ENCODE measurements at places on chromosomes 16 and 17.

DNA sequence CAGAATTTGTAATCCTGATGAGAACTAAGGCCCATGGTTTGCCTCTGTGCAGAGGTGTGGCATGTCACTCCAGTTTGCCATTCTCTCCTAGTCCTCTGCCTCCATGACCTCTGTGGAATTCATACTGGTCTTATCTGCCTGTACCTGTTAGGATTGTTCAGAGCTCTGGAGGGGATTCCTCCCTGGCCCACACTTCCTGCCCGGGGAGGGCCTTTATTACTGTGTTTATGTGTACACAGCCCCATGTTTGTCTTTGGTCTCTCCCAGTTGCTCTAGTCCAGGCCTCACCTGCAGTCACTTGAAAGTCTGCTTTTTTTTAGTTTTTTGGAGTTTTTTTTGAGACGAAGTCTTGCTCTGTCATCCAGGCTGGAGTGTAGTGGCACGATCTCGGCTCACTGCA lies 36.4 kb downstream of the RHBDL3 start:
- no peak for DNase-seq

DNA sequence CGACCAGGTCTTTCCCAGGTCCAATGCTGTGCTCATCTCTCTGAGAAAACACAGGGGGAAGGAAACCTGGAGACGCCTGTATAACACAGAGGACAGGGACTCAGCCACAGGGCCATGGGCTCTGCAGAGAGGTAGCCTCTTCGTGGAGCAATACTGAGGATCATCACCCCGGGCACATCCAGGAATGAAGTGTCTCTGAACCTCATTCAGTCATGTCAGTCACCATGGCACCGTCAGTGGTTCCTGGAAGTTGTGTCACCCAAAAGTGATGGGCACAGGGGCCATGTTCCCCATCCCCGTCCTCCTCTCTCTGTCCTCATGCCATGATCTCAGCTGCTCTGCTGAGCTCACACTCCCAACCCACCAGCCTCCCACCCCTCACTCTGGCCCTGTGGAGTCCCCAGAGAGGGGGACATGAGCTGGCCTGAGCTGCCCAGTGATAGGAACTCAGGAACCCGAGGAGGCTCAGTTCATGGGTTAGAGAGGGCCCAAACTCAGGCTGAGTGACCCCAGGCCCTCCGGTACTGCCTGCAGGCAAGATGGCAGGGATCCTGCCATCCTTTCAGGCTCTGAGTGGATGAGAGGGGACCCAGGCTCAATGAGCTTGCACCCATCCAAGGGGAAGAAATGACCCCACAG lies 53.4 kb downstream of the PITPNM3 start:
- DNase-seq = no peak

DNA sequence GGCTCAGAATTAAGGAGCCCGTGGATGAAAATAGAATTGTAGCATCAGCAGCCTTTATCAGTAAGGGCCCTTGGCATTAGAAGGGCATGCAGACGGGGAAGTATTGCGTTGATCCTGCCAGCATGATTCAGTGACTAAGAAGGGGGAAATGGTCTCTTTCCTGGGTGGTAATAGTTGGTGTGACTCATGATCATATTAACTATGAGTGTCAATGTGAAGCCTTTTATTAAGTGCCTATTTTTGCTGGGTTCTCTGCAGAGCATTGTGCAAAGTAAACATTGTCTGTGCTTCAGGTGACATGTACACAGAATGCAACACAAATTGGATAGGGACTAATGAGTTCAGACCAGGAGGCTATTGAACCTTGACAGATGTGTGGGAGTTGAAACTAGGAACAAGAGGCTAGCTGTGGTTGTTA lies 24.5 kb downstream of the RCVRN start:
- no peak for DNase-seq

DNA sequence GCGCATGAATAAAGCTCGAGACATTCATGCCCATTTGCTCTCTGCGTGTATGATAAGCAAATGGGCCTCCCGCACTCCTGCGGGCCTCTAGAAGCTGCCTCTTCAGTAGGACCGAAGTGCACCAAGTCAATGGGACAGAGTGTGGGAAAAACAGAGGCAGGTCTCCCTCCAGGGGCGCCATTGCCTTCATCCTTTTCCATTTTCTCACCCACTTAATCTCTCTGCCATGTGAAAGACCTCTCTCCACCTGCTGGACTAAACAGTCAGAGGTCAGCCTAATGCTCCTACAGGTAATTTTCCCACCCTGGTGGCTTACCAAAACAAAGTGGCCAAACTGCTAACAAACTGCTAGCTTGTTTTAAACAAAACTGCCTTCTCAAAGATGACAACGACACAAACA lies 210.9 kb downstream of the ZFHX3 start:
- no peak for DNase-seq

- peak; percentile 56 for DNase-seq
Measured at GRCh38 chr16:71894229-71894920, 956 bp upstream of the IST1 start.

DNA sequence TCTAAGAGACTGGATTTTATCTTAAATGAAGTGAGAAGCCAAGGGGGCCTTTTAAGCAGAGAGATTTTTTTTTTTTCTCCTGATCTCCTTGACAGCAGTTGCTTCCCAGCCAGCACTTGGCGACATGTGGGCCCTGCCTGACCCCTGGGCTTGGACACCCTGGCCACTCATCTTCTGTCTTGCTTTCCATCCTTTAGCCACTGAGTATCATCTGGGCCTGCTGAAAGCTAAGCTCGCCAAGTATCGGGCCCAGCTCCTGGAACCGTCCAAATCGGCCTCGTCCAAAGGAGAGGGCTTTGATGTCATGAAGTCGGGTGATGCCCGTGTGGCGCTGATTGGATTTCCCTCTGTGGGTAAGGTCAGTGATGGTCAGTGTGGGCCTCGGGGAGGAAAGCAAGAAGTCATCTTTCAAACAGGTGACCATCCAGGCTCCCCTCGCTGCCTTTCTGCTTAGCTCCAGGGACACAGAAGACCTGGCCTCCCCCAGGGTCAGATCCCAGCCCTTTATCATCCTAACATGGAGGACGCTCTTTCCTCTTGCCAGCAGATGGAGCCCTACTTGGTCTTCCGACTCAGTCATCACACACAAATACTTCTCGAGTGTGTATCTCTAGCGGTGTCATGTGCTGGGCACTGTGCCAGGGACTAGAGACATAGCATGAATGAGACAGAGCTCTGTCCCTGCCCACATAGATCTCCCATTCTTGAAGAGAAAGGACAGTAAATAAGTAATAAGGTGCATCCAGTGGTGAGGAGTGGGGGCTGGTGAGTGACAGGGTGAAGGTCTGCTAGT lies 6.1 kb downstream of the DRG2 start:
- peak; percentile 95 for DNase-seq

DNA sequence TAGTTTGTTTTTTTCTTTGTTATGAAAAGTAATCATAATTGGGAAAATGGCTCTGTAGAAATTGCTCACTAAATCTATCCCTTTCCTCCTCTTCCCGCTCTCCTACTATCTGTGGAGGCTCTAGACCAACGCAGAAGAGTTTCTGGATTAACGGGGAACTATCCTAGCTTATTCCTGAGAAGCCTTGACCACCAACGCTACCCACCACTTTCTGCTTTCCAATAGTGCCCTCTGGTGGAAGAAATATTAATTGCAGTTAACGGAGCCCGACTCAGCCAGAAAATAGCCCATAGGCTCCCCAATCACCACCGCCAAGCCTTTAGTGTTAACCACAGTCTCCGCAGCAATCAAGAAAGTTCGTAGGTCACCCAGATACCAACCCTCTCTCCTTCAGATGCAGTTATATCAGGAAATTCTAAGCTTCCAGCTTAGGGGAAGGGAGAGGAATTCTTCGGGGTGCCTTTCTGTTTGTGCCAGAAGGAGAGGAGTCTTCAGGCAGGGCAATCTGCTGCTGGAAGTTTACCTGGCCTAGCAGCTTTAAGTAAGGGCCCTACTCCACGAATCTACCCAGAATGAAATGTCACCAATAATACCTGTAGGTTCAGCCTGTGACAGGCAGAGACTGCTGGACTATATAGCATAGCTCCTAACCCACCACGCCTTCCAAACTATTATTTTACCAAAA lies 23.0 kb upstream of the NSRP1 start:
- peak; percentile 71 for DNase-seq

- DNase-seq = no peak
Measured at GRCh38 chr17:902463-902862, 77.1 kb downstream of the NXN start.

DNA sequence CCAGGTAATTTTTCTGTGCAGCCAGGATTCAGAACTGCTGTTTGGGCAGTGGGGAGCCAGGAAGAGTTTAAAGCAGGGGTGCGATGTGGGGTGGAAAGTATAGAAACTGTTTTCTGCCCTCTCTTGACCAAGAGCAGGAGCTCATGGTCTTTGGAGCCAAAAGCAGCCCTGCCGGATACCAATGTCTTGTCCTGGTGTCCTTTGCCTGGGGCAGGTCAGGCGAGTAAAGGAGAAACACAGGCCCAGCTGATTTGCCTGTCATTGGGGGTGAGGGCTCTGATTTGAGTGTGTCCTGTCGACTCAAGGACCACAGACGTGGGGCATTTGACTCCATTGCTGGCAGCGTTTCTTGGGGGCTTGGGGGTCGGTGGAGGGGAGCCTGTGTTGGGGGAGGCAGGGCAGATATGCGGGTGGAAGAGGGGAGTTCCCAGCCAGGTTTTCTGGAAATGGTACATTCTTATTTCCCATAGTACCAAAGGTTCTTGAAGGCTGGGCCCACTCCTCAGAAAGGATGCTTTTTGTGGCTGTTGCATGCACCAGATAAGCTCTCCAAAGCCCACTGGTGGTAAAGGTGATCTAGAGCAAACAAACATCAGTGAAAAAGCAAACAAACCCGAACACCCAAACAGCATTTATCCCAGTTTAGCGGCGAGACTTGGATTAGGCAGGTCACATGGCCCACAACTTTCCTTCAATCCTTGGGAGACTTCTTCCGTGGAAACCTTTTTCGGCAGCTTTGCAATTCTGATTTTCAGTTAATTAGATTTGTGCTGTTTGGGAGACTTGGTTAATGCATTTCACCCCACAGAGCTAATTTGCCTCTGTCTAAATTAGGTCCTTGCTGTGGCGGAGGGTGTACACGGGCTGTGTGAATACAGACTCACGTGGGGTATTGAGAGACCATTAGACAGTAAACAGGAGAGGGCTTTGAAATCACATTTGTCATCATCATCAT lies 59.0 kb downstream of the MSI2 start:
- DNase-seq = no peak

GRCh38 chr16:24610416-24610755 lies 71.0 kb downstream of the RBBP6 start:
- no peak for DNase-seq

GRCh38 chr17:59830846-59831486 lies 61.8 kb downstream of the TUBD1 start:
- no peak for DNase-seq

GRCh38 chr17:37702598-37702997 lies 42.3 kb downstream of the HNF1B start:
- peak; percentile 53 for DNase-seq

DNA sequence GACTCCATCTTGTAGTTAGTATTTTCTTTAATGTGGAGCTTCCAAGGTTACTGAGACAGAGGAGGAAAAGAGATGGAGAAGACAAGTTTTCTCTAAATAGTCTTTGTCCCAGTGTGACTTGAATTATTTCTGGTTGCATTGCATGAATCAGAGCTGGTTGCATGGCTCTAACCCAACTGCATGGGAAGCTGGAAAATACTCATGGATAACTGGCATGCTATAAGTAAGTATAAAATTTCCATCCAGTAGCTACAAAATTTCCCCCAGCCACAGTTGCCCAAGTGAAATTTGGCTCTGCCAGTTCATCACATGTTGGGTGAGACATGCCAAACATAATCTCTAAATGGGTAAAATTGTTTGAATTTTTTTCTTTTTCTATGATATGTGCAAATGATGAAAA lies 1161.5 kb downstream of the CDH11 start:
- no peak for DNase-seq

DNA sequence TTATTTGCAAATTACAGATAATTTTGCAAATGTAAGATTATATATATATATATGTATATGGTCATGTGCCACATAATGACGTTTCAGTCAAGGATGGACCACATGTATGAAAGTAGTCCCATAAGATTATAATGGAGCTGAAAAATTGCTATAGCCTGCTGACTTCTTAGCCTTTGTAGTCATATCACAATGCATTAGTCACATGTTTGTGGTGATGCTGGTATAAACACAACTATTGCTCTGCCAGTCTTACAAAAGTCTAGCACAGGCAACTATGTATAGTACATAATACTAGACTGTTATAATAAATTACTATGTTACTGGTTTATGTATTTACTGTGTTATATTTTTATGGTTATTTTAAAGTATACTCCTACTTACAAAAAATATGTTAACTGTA lies 444.3 kb downstream of the KCNJ2 start:
- no peak for DNase-seq

GRCh38 chr17:67315865-67316264 lies 50.5 kb downstream of the PSMD12 start:
- DNase-seq = no peak

DNA sequence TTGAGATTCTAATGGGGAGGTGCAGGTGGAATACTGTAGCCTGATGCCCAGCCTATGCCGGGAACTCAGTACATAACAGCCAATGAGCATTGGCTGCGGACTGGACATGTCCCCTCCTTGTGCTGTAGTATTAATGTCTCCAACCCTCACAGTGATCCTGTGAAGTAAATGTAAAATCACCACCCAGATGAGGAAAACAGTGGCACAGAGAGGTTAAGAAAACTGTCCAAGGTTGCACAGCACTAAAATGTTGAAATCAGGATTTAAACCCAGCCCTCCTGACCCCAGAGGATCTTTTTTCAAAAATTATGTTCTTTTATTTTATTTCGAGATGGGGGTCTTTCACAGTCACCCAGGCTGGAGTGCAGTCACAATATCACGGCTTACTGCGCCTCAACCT lies 7.9 kb downstream of the NLRC5 start:
- no peak for DNase-seq

DNA sequence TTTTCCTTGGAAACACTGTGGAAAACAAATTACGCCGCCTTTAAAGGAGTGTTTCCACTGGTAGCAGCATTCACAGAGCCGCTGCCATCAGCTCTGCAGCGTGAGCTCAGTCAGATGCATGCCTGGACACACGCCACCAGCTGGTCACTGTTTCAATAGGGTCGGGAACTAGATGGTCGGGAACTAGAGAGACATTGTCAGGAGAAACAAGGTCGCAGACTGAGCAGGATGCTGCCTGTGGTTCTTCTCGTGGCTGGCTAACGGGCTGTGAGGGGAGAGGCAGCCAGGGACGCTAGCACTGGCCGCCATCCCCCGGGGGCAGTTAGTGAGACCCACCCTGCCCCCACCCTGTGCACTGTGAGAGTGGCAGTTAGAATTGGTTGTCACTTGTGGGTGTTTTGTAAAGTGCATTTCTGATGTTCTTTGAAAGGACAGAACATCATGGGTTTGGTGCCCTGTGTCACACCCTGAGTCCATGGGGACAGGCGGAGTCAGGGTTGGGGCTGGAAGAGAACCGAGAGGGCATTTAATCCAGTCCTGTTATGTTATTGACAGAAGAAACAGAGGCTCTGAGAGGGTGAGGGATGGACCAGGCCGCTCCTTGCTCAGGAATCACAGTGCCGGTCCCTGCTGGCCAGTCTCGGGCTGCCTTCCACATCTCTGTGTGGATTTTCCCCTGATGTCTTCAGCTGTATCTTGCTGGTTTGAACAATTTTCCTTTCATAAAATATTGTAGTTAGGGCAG lies 86.3 kb downstream of the SPECC1 start:
- peak; percentile 34 for DNase-seq

Measured in hematopoietic multipotent progenitor cell treated with erythropoietin and hydrocortisone succinate and interleukin-3 and kit ligand, for 8 days (in vitro differentiated cells).